ENCODE measurements at places on chromosomes 13 and 19.
A peak's percentile ranks its signal among the peaks of the same experiment; 100 is the strongest.

GRCh38 chr19:5536337-5536894, 31.3 kb downstream of the TINCR start:
- no peak for DNase-seq

DNA sequence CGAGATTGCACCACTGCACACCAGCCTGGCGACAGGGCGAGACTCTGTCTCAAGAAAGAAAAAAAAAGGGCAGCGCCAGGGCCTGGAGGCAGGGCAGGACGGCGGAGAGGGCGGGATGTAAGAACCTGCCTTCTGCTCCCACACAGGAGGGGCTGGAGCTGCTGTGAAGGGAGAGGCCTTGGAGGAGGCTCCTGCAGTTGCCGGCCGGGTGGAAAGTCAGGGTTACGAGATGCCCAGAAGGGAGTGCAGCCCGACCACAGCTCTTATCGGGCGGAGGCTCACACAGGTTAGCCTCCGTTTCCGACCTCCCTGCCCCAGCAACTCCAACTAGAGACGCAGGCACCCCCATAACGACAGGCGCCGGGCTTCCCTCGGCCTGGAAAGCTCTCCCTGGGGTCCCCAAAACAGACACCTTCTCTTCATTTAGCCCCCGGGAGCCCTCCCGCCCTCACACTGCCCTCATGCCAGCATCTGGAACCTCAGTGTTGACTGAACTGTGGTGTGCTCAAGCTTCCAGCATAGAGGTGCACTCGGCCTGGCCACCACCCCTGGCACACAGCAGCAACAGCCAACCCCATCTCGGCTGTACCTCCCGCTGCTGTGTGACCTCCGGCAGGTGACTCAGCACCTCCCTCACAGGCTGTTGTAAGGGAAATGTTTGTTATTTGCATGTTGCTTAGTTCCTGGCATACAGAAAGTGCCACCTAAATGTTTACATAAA, 1.4 kb downstream of the PLPP2 start:
- no peak for DNase-seq

DNA sequence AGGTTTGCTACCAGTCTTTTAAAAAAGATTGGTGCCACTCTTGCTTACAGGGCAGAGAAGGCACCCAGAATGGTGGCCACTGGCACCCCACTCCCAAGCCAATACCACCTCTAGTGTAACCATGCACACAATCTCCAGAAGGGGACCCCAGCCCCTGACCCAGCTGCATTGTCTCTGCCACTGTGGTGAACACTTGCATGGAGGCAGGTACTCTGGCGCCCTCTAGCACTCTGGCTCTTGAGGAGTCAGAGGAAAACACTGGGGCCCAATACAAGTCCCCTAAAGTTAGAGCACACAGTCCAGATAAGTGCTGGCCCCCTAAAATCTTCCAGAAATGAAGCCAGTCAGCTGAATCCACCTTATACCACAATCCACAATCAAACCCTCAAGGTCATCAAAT, 6.0 kb downstream of the ERVV-1 start:
- no peak for DNase-seq

DNA sequence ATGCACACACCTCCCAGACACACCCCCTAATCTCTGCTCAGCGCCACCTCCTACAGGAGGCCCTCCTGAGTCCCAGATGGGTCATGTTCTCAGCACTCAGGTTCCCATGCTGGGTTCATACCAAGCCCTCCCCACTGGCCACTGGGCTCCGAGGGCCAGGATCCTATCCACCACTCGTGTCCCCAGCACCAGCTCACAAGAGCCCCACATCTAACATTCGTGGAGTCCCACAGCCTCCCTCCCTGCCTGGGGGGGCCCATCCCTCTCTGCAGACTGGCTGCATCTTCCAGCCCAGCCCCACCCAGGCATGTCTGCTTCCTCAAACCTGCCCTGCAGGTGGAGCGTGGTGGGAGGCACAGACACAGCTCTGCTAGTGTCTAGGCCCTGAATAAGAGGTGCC, 227.4 kb downstream of the TUBA3C start:
- no peak for DNase-seq

GRCh38 chr19:33156334-33156733, 24.4 kb downstream of the WDR88 start:
- no peak for DNase-seq

DNA sequence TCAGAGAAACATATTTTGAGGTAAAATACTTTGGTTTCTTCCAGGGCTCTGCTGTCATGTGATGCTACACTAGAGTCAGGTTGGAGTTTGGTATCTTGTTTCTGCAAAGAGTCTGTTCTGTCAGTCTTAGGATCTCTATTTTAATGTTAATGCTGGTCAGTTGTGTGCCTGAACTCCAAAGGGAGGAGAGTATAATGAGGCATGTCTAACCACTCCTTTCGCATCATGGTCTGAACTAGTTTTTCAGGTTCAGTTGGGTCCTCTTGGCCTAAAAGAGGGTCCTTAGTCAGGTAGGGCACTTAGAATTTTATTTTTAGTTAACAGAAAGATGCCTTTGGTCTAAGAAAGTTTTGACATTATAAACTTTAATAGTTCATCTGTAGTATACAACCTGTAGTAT, 78.2 kb downstream of the FNDC3A start:
- no peak for DNase-seq

- DNase-seq, result no peak
These were observed 376.6 kb downstream of the PCDH9 start for GRCh38 chr13:66853564-66853963.

DNA sequence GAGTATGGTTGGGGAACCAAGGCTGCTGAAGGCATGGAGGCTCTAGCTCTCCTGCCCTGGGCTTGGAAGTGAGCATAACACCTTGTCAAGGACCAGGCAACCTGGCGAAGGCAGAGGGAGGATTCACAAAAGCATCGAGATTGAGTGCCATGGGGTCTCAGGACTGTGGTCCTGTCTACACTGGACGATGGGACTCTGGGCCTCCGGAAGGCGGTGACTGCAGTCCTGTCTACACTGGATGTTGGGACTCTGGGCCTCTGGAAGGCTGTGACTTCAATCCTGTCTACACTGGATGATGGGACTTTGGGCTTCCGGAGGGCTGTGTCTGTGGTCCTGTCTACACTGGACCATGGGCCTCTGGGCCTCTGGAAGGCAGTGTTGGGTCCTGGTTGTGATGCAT, 290.4 kb downstream of the TEX29 start:
- no peak for DNase-seq

GRCh38 chr19:41531438-41532311, 44.3 kb upstream of the CEACAM21 start:
- DNase-seq, result peak; percentile 50

- no peak for DNase-seq
These were observed 57.0 kb downstream of the NUFIP1 start for GRCh38 chr13:44932171-44932849.

DNA sequence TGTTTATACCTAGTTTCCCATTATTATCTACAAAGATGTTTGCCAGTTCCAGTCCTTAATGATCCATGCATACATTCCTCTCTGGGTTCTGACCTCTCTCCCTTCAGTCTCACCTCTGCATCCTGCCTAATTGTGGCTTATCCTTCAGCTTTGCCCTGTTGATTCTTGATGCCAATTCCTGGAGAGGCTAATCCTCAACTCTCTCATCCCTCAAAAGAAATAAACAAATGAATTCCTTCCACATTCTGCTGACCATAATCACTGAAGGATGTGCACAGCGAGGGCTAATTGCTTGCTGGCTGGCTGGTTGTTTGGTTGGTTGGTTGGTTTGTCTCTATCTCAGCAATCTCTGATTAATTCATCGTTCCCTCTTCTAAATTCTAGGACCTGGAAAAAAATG, 113.8 kb downstream of the IRS2 start:
- no peak for DNase-seq

DNA sequence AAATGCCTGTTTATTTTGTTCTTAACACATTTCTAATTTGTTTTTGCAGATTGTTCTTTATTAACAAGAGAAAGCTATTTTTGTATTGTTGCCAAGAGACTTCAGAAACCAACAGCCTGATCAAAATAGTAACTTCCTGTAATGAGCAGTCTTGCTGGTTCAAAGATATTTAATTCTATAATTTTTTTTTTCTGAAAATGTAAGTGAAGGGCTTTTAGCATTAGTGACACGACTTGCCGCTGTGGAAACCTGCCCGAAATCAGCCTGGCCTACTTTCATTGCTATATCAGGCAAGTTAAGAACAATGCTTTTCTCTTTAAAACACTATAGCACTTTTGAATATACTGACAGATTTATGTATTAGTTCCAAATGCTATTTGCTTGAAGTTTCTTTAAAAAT, 374.3 kb downstream of the EFNB2 start:
- DNase-seq, result no peak

GRCh38 chr19:34075661-34076091, 96.6 kb upstream of the LSM14A start:
- DNase-seq, result no peak

- DNase-seq, result no peak
These were observed 155.9 kb upstream of the KLF12 start for GRCh38 chr13:74289861-74290773.

- no peak for DNase-seq
These were observed 9.5 kb downstream of the PPP5C start for GRCh38 chr19:46356149-46357055.

- no peak for DNase-seq
These were observed 330.7 kb downstream of the PCDH20 start for GRCh38 chr13:61084988-61085387.

- no peak for DNase-seq
These were observed 80.8 kb downstream of the FREM2 start for GRCh38 chr13:38767506-38768265.

DNA sequence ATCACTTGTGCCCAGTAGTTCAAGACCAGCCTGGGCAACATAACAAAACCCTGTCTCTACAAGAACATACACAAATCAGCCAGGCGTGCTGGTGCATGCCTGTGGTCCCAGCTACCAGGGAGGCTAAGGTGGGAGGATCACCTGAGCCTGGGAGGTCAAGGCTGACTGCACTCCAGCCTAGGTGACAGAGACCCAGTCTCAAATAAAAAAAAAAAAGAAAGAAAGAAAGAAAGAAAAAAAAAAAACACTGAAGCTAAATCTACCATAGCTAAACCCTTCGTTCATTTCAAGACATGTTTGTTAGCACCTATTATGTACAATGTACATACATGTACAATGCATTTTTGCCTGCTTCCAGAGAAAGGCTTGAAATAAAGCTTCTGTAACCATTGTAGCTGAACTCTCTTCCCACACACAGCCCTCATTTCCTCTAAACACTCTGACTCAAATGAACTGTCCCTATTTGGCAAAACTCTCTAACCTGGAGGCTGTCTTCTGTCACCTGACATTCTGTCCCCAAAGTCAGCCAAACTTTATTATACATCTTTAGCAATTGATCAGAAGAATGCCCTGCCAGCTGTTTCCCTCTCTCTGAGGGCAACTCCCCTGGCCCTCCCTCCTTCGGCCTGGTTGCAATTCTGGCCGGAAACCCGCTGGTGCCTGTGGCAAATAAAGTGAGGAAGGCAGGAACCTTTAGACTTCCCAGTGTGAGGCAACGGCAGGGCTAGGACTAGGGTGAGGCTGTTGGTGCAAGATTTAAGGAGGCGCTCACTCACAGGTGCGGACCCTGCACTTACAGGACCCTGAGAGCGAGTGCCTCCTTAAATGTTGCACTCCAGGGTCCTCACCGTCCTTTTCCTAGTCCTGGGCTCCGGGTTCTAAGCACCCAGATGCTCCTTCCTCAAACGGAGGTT, 1.8 kb downstream of the ETHE1 start:
- DNase-seq, result no peak

DNA sequence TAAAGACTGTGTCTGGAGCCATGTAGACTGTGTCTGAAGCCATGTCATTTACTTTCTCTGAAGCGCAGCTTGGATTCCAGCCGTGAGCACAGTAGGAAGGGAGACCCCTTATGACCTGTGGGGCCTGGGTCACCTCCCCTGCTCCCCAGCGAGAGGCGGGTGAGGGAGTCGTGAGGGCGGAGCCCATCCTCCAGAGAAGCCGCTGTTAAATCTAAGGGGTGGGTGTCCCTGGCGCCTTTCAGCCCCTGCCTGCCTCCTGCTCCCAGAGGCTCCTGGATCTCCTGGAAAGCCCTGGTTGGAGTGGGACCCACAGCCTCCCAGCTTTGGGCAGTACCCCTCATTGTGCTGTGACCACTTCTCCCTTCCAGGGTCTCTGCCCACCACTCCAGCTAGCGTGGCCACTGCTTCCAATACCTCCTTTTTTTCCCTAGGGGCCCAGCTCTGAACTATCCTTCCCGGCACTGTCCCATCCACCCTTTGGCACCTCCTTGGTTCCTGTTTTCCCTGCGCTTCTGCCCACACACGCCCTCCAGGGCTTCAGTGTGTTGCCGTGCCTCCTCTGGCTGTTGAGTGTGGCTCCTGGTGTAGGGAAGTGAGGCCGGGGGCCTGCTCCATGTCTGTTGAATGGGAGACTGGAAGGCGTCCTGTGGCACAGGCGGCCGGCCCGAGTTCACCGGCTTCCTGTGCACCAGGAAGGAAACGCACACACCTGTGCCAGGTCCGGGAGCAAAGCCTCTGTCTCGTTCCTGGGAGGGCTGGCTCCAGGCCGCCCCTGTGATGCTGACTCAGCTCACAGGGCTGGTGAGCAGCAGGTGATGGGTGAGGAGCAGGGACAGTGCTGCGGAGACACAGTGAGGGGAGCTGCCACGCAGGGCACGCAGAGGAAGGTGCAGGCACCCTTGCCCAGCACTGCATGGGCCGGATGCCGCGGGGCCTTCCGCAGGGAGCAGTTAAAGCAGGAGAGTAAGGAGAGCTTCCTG, 29.4 kb downstream of the ATP4B start:
- DNase-seq, result no peak

GRCh38 chr13:97134364-97135095, 87.6 kb upstream of the MBNL2 start:
- no peak for DNase-seq

GRCh38 chr19:56153507-56153906, 12.4 kb downstream of the ZNF444 start:
- DNase-seq, result no peak

DNA sequence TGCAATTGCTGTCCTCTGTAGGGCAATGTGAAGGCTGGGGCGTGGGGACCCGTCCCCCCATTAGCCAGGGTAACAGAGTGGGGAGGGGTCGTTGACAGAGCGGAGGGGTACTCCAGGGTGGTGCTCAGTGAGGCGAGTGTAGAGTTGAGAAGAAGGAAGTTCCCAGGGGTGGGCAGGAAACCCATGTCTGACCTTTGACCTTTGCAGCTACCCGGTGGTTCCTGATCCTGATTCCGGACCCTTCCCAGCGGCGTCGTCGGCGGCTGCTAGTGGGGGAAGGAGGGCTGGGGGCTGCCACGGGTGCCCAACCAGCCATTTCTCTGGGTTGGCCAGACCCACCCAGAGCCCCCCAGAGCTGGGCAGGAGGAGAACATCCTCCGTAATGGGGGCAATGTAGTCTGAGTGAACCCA, 2.1 kb upstream of the PLVAP start:
- no peak for DNase-seq
